Naive B cell (primary cell): ENCODE measurements at places on chromosomes 12 and 14. TPM values are rescaled to one million over a fixed set of nuclear protein-coding genes. Genes with fewer than 3 reads are reported as not detected.

Gene AKAP6
- polyA plus RNA-seq, result 7.1 TPM

Gene KCNMB4
- polyA plus RNA-seq, result 0.72 TPM

Gene LALBA
- not detected for polyA plus RNA-seq

Gene LRTM2
- polyA plus RNA-seq, result not detected

Gene WSCD2
- not detected for polyA plus RNA-seq

Gene DBX2
- not detected for polyA plus RNA-seq

Gene PDZRN4
- polyA plus RNA-seq, result not detected

Gene MANSC4
- not detected for polyA plus RNA-seq

Gene CATSPERB
- polyA plus RNA-seq, result not detected

Gene TRIM9
- not detected for polyA plus RNA-seq

Gene KRT2
- polyA plus RNA-seq, result not detected

Gene NID2
- 0.77 TPM for polyA plus RNA-seq

Gene GARIN6
- polyA plus RNA-seq, result not detected

Gene ORAI1
- polyA plus RNA-seq, result 134 TPM

Gene RERGL
- not detected for polyA plus RNA-seq

Gene RNF212B
- polyA plus RNA-seq, result not detected
